AG08396 (cell line): ENCODE measurements at places on chromosomes 12 and 14.

DNA sequence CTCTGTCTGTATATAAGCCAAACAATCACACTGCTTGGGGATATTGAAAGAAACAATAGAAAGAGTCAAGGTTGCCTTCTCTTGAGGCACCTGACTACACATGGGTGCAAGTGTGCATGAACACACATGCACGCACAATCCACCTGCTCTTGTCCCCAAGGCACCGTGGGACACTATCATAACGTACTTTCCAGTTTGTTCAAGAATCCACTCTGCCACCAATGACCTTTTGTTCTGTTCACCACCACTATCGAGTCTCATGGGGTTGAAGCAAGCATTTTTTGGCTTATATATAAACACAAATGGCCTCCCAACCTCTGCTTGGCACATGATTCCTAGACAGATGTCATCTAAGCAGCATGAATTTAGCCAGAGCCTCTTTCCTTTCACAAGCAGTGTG lies 365.4 kb downstream of the EMP1 start:
- DNase-seq, result no peak

GRCh38 chr14:83638748-83639504 lies 1891.0 kb upstream of the FLRT2 start:
- DNase-seq, result no peak

DNA sequence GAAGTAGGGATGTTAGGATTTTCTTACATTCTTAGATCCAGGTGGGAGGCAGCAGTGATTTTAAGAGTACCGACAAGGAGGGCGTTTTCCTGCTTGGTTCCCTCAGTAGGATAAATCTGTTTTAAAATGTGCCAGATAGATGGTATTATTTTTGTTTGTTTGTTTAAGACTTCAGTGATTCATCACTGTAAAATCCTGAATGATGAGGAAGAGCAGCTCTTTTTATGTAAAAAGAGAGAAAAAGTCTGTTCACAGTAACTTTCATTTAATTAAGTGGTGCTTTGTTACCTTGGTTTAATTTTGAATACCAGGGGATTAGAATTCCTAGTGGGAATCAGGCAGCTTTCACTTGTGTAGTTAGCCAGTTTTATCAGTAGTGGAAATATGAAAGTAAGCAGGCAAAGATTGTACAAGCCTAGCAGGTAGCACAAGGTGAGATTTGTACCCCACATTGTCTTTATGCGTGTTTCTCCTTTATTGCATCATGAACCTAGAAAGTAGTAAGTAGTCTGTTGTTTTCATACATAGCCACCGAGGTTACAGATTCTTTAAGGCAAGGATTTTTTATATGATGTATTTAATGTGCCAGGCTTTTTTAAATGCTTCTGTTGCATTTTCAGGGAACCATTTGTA lies 349.6 kb downstream of the CCDC91 start:
- DNase-seq, result no peak

- no peak for DNase-seq
These were observed 44.7 kb downstream of the PALS1 start for GRCh38 chr14:67285876-67286452.

- DNase-seq, result no peak
These were observed 95.1 kb downstream of the CAND1 start for GRCh38 chr12:67364228-67364627.

DNA sequence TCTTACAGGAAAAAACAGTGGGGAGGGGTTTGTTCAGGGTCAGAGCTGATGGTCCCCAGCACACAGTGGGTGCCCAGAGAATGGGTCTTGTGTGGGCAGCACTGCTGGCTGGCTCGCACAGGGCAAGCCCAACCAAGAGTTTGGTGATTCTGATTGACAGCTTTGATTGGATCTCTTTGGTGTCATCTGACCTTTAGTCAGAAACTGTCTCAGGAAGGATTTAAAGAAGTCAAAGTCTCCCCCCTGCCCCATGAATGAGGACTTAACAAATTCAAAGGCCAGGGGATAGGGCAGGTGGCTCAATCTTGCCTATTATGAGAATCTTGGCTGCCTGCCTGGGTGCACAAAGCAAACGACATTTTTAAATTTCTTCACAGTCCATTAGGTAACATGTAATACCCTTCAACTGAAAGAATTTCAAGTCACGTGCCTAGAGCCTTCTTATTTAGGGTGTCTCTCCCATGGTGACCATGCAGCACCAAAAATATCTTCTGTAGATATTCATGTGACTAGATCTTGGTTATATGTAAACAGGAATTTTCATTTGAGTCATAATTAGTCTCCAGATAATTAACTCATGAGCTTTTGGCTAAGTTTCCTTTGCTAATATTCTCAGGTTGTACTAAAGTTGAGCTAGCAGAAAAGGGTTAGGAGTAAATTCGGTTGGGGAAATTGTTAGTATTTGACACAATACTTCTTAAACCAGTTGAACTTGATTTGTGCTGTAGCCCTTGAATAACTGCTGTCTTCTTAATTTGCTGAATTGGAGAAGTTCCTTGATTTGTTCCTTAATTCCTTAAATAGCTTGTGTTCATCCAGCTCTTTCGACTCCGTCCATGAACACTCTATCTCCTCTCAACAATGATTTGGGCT lies 54.5 kb upstream of the HECTD1 start:
- DNase-seq, result no peak

- no peak for DNase-seq
These were observed 225.4 kb downstream of the APAF1 start for GRCh38 chr12:98870504-98870903.

DNA sequence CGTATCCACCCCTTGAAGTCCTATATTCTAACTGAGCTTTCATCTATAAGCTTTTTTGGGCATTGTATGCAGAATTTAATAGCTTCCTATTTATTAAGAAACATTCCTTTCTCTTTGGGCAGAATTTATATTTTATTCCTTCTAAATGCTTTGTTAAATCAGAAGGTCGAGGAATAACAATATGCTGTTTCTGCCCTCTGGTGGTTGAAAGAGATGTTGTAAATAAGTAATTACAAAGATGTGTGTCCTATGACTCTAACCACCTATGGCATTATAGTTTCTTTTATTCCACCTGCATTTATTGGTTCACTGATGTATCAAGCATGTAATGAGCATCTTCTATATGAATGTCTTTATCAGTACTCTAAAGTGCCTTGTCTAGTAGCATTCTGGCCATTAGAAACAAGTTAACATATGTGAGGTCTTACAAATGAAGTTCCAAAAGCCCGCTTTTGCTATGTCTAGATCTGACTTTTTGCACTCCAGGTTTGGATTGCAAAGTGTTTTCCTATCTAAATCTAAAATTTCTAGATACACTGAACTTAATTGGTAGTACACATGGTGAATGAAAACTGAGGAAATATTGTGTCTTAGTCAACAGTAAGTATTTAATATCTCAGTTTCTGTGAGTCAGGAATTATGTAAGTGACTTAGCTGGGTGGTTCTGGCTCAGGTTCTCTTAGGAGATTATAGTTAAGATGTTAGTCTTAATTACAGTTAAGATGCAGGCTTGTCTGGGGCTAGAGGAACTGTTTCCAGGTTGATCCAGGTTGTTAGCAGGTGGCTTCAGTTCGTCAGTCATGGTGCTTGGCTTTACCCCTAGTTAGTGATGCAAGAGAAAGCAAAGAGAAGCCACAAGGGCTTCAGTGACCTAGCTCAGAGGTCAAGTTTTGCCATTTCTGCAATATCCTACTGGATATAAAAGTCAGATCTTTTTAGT lies 57.5 kb downstream of the PLEKHA5 start:
- DNase-seq, result peak; percentile 19

GRCh38 chr14:83887866-83888265 lies 1642.1 kb upstream of the FLRT2 start:
- DNase-seq, result no peak

GRCh38 chr14:28083389-28083788 lies 683.2 kb upstream of the FOXG1 start:
- no peak for DNase-seq

DNA sequence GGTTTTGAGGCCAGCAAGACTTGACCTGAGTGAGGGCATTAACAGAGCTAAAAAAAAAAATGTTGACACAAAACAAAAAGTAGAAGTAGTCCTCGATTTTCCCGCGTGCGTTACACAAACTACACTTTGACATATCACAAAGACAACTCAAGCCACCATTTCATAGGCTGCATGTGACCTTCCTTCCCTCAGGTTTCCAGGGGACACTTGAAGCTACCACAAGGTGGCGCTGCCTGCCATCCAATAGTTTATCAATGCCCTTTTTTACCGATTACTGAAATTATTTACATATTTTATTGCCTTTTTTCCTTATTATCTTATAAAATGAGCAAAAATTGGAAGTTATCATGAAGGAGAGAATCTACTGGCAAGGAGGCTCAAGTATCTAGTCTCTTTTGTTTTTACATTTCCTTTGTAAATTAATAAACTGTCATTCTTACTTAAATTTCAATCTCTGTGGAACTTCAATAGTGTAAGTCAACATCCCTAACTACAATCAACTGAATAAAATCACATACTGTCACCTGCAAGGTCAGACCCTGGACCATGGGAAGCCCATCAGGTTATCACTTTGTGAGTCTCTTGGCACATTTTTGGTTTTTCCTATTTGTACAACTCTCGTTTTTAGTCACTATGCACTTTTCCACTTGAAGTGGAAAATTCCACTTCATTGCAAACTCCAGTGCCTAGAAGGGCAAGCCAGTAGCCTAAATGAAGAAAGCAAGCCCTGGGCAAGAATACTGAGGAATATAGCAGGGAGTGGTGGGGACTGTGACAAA lies 84.6 kb upstream of the CPSF6 start:
- DNase-seq, result peak; percentile 54

DNA sequence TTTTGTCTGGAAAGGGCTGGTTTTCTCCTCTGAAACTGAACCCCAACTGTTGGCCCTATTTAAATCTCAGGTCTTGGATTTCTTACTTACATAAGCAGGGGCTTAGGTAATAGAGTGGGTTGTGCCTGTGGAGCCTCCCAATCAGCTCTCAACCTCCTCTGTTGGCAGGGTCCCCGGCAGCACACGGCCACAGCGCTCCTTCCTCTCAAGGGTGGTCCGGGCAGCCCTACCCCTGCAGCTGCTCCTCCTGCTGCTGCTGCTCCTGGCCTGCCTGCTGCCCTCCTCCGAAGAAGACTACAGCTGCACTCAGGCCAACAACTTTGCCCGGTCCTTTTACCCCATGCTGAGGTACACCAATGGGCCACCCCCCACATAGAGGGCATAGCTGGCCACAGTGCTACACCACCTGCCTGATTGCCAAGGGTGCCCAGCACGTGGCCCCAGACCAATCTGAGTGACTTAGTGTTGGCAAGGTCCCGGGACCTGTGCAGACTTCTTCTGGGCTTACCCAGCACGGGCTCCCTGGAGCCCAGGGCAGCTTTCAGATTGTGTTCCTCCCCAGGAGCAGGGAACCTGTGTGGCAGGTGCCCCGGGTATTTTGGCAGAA lies 68.9 kb downstream of the ESR2 start:
- DNase-seq, result no peak

GRCh38 chr14:64324895-64325294 lies 30.7 kb upstream of the ESR2 start:
- peak; percentile 12 for DNase-seq

DNA sequence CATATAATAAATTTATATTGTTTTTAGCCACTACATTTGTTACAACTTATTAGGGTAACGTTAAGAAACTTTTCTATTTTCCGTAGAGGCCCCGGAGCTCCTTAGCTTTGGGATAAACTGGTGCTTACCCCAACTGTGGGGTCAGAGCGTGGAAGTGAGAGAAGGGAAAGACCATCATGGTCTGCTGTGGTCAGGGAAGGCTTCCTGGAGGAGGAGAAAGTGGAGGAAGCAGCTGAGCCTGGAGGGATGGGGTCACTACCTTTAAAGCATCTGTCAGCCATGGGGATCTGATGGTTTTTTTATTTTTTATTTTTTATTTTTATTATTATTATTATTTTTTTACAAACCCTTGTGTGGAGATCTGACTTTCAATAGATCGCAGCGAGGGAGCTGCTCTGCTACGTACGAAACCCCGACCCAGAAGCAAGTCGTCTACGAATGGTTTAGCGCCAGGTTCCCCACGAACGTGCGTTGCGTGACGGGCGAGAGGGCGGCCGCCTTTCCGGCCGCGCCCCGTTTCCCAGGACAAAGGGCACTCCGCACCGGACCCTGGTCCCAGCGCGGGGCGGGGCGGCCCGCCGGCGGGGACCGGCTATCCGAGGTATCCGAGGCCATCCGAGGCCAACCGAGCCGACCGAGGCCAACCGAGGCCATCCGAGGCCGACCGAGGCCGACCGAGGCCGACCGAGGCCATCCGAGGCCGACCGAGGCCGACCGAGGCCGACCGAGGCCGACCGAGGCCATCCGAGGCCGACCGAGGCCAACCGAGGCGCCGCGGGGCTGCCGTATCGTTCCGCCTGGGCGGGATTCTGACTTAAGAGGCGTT lies 1101.2 kb upstream of the TMEM132C start:
- DNase-seq, result peak; percentile 95

- no peak for DNase-seq
These were observed 9.8 kb upstream of the FERMT2 start for GRCh38 chr14:52960627-52961026.

DNA sequence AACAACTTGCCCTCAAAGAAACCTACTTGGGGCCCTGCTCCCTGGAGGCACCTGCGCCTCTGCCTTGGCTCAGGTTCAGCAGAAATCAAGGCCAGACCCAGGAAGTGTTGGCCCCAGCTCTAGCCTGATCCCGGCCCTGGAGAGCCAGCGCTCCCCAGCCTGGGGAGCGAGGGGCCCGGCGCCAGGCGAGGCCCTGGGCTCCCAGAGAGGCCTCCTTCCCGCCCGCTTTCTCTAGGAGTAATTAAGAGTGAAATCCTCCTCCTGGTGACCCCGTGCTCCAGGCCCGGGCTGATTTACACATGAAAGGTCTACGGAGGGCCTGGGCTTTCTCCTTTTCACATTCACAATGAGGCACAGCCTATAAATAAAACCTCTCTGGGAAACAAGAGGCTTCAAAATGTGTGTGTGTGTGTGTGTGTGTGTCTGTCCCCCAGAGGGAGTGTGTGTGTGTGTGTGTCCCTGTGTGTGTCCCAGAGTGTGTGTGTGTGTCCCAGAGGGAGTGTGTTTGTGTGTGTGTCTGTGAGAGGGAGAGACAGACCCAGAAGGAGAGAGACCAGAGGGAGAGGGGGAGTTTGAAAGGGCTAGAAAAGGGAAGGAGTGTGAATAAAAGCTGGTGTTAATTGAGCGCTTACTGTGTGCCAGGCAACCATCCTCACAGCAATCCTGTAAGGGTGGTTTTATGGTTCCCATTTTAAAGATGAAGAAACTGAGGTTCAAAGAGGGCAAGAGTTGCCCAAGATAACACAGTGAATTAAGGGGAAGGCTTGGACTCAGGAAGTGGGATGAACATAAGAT lies 23.8 kb upstream of the COX6A1 start:
- no peak for DNase-seq

GRCh38 chr12:131895640-131896079 lies 1.2 kb downstream of the ULK1 start:
- DNase-seq, result no peak

GRCh38 chr12:95733141-95733825 lies 57.3 kb downstream of the NTN4 start:
- peak; percentile 64 for DNase-seq

- DNase-seq, result no peak
These were observed 8.8 kb downstream of the TAMALIN start for GRCh38 chr12:52015532-52016041.
